ENCODE measurements at places on chromosomes 12 and 14. TPM values are rescaled to one million over a fixed set of nuclear protein-coding genes. Genes with fewer than 3 reads are reported as not detected.
A peak's percentile ranks its signal among the peaks of the same experiment; 100 is the strongest.

- peak; percentile 83 for DNase-seq
These were observed 69.4 kb downstream of the ATXN2 start for GRCh38 chr12:111529424-111530368.

GRCh38 chr12:106248312-106248845, 559 bp upstream of the CKAP4 start:
- peak; percentile 71 for DNase-seq

DNA sequence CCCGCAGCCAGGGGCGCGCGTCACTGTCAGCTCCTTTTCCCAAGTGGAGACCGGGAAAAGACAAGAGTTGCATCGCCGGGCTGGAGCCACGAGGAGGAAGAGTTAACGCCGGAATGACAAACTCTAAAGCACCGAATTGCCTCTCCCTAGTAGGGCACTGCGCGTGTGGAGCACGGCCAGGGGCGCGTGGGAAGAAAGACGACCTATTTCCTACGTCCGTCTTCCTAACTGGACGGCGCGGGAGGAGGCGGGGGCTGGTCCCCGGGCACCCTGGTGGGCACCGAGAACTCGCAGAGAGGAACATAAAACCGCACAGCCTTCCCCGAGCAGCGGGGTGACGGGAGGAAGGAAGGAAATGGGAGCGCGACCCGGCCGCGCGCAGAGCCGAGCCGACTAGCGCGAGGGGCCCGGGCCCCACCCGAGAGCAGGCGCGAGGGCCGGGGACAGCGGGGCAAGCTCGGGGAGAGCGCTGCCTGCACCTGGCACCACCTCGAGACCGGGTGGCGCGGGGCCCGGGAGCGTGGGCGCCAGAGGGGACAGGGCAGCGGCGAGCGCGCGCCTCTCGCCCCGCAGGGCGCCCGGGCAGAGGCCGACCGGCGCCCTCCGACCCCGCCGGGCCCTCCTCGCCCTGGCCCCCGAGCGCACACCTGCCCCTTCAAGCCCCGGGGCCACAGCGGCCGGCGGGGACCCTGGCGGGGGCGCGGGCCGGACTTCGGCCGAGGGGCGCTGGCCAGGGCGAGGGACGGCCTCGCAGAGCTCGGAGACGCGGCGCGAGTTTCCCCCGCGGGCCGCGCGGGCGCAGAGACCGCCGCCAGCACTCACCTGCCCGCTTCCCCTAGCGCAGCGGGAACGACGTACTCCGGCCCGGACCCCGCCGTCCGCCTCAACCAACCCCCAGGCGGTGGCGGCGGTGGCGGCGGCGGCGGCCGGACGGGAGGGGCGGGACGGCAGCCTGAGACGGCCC, at the start of gene SETD3:
Gene SETD3 (minus strand): TSS at position 954 of the 964 bp plus-strand sequence. CDS start 15,054 bp downstream, outside the sequence.
- peak; percentile 69 for DNase-seq

DNA sequence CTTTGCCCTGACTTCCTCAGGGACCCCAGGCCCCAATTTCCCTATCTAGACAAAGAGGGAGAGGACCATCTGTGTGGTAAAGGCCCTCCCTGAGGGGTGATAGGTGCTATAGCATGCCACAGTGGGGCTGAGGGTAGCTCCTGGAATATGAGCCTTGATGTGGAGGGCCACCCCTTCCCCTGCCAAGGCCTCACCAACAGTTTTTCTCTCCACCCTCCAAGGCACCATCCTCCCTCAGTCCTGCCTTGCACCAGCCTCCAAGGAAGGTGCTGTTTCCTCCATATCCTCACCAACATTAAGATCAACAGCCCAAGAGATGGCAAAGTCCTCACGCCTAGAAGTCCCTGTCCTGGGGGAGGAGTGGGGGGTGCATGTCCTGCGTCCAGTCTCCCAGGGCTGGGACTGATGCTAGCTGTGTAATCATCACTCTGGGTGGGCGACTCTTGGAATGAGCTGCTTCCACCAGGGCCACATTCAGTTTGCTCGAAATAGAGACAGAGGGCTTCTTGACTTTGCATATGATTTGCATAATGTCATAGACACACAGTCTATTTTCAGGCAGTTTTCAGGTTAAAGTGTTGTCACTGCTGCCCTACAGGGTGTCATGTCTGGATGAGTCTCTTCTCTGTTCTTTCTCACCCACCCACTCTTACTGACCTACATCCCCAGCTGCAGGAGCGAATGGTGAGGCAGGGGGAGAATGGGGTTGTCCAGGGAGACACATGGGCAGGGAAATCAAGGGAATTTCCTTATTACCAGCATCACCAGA, 17.4 kb downstream of the ACVRL1 start:
- DNase-seq: peak; percentile 42

Gene RNF212B
- total RNA-seq: not detected

Gene GPRC5A
- total RNA-seq: 10.7 TPM

- no peak for DNase-seq
These were observed 10.9 kb upstream of the METAP2 start for GRCh38 chr12:95463050-95463449.

Gene COL2A1
- not detected for total RNA-seq

- DNase-seq: no peak
These were observed 4.8 kb downstream of the GMPR2 start for GRCh38 chr14:24237463-24237955.

DNA sequence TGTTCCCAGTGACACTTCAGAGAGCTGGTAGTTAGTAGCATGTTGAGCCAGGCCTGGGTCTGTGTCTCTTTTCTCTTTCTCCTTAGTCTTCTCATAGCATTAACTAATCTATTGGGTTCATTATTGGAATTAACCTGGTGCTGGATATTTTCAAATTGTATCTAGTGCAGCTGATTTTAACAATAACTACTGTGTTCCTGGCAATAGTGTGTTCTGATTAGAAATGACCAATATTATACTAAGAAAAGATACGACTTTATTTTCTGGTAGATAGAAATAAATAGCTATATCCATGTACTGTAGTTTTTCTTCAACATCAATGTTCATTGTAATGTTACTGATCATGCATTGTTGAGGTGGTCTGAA, 3.0 kb downstream of the FOS start:
- no peak for DNase-seq

GRCh38 chr14:75927564-75928087, 54.2 kb downstream of the TGFB3 start:
- no peak for DNase-seq

Gene DAO
- not detected for total RNA-seq

GRCh38 chr12:31210541-31210940, 115.4 kb downstream of the SINHCAF start:
- no peak for DNase-seq

Gene PLCZ1
- not detected for total RNA-seq

Data from dermis blood vessel endothelial cell (primary cell).